ENCODE measurements at places on chromosomes 5 and 9. TPM values are rescaled to one million over a fixed set of nuclear protein-coding genes. Genes with fewer than 3 reads are reported as not detected.

The OSMR gene
- total RNA-seq, result 21.9 TPM

- DNase-seq, result no peak
These were observed 177.2 kb upstream of the TYRP1 start for GRCh38 chr9:12516031-12516430.

DNA sequence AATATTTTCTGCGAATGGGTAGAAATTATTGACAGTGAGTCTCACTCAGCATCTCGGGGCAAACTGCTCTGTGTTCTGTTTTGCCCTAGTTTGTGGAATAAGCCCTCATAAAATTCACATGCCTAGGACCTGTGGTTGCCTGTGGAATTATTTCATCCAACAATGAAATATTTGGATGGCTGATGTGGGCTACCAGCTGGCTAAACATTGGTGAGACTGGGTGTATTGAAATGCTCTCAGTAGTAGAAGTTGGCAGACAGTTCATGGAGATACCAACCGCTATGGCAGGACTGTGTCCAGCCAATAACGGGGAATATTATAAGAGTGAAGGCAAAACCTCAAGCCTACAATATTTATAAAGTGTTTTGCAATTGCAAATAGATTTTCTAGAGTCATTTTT lies 344.1 kb upstream of the RPS23 start:
- no peak for DNase-seq

GRCh38 chr5:53035868-53036381 lies 46.8 kb downstream of the ITGA2 start:
- DNase-seq, result peak; percentile 83

- no peak for DNase-seq
These were observed 41.3 kb downstream of the FBXO10 start for GRCh38 chr9:37534901-37535300.

- DNase-seq, result no peak
These were observed 160.4 kb downstream of the ESM1 start for GRCh38 chr5:54825005-54825404.

Measured in HT1080 (cell line).